Activated T-helper 17 cell treated with anti-CD3 and anti-CD28 coated beads, Interleukin-2, amount 50 U/mL, for 72 hours (primary cell): ENCODE measurements at places on chromosomes 4 and X. TPM values are rescaled to one million over a fixed set of nuclear protein-coding genes. Genes with fewer than 3 reads are reported as not detected.

FHIP1A gene
- total RNA-seq, result not detected

MAGEB1 gene
- total RNA-seq, result not detected

IQCM gene
- total RNA-seq, result not detected

MGAT4D gene
- not detected for total RNA-seq

IL2RG gene
- total RNA-seq, result 698 TPM
